Stimulated activated naive CD4-positive, alpha-beta T cell (primary cell): ENCODE measurements at places on chromosomes 7 and 10.

DNA sequence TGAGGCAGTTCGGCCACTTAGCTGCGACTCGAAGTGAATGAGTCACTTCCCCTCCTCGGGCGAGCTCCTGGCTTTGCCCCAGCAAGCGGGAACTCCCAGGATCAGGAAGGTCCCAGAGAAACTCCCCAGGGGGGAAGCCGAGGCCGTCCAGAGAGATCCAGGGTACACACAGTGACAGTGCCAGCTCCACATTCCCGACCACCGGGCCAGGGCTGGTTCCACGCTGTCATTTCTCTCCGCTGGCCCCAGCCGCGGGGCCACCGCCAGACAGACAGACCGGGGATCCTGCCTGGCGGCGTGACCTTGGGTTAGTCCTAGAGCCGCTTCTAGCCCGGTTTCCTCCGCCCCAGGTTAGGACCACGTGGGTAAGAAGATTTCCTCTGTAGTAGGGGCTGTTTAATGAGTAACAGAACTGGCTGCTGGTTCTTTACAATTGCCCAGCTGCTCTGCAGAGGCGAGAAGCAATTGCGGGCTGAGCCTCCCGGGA, 463 bp upstream of the UPP1 start:
- no peak for DNase-seq

DNA sequence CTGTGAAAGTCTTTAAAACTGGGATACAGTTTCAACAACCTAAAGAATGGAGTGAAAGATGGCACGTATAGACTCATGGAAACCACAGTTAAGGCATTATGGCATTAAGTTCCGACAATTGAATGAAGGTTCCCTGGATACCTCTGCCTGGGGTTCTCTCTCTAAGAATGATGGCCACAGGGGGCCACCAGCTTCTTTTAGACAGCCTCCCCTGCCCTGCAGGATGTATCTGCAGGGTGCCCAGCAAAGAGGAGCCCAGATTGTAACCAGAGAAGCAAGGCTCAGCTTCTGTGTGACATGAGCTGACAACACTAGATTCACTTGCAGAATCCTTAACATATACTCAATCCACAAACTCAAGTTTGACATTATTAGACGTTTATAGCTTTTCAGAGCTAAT, 645.4 kb downstream of the PARD3 start:
- no peak for DNase-seq

DNA sequence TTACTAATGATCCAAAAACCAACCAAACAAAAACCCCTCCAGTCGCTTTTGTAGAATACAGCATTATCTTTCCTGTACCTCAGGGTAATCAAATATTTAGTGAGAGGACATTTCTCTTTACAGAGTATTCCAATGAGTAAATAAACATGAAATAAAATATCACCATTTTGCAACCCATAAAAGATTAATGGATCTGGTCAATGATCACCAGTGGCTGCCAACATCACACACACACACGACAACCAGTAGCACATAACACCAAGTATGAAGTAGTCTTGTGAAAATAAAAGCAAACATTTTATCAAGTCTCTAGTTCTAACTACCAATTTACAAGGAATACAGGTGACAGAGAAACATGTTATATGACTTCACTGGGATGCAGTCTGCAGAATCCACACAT, 188.6 kb upstream of the IMMP2L start:
- no peak for DNase-seq

- no peak for DNase-seq
Measured at GRCh38 chr7:133398506-133398905, 145.6 kb downstream of the EXOC4 start.

DNA sequence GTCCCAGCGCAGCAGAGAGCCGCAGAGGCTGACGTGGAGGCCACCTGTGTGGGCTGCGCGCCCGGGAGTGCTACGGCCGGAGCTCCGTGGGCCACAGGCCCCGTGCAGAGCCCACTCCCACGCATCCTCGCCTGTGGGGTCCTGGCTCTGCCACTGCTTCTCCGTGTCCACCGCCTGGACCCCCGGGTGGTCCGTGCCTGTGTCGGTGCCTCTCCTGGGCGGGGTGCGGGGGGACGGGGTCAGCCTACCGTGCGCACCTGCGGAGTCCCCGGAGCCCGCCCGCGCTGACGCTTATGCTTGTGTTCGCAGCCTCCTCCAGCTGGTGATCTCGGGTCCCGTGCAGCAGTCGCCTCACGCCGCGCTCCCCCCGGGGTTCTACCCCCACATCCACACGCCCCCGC, 7.8 kb upstream of the ZNF853 start:
- DNase-seq: no peak
